ENCODE measurements at places on chromosomes 1 and 21.

DNA sequence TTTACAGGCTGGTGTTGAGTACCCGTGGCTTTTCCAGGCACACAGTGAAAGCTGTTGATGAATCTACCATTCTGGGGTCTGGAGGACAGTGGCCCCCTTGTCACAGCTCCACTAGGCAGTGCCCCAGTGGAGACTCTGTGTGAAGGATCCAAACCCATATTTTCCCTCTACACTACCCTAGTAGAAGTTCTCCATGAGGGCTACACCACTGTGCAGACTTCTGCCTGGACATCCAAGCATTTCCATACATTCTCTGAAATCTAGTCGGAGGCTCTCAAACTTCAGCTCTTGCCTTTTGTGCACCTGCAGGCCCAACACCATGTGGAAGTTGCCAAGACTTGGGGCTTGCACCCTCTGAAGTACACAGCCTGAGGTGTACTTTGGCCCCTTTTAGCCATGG, 227.8 kb downstream of the BACH1 start:
- DNase-seq, result no peak

DNA sequence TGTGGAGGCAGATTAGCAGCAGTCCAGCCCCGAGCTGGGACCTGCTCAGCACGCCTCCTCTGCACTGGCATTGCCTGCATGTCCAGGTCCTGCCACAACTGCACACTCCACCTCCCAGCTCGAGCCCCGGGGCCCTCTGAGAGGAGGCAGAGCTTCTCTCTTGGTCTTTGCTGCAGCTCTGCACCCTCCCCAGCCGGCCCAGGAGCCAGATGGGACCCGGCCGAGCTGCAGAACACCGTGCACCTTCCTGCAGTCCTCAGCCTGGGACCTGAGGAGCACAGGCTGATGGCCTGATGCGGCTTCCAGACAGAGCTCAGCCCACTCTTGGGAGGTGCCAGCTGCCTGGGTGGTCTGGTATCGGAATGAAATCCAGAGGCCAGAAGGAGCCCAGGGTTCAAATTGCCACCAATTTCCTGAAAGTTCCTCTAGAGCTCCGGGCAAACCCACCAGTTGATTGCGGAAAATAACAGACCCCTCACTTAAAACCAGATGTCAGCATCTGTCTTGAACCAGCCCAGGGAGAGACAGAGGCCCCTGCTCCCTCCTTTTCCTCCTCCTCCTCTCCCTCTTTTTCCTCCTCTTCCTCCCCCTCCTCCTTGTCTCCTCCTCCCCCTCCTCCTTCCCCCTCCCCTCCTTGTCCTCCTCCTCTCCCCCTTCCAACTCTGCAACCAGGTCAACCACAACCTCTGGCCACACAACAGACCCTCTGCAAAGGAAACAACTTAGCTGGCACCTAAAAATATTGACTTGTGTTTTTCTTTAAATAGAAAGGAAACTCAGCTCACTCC, 10.6 kb upstream of the SPSB1 start:
- no peak for DNase-seq

- DNase-seq, result no peak
Measured at GRCh38 chr1:50105433-50105832, 3.3 kb upstream of the ELAVL4 start.

GRCh38 chr1:112957133-112957812, 1.3 kb upstream of the SLC16A1 start:
- no peak for DNase-seq

DNA sequence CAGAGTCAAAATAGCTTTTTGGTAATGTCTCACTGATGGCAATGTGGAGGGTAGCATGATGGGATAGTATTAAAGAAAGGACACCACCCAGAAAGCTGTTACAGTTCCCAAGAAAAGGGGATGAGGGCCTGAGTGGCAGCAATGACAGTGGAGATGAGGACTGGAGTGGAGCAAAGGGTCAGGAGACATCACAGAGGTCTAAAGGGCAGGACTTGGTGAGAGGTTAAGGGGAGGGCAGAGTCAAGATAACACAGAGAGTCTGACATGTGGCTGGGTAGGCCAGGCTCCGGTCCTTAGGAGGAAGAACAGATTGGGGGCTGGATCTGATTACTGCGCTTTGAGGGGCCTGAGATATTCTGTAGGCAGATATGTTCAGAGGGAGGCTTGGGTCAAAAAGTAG, 19.3 kb downstream of the ELF3 start:
- no peak for DNase-seq

GRCh38 chr1:33261344-33261743, 5.1 kb downstream of the ZNF362 start:
- no peak for DNase-seq

DNA sequence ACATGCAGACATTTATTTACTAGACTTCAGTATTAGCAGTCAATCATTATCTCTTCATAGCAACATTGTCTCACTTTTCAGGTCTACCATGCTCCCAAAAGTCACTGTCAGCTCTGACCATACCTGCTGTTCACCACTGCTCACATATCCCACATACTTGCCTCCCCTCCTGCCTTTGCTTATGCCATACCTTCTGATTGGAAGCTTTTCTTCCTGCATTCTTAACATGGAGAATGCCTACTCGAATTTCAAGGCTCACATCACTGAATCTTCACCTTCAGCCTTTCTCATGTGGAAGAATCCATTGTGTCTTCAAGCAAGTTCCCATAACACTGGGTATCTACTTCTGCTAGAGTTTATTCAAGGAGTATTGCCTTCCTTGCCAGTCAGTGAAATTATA, 135.4 kb downstream of the NTNG1 start:
- DNase-seq, result no peak

DNA sequence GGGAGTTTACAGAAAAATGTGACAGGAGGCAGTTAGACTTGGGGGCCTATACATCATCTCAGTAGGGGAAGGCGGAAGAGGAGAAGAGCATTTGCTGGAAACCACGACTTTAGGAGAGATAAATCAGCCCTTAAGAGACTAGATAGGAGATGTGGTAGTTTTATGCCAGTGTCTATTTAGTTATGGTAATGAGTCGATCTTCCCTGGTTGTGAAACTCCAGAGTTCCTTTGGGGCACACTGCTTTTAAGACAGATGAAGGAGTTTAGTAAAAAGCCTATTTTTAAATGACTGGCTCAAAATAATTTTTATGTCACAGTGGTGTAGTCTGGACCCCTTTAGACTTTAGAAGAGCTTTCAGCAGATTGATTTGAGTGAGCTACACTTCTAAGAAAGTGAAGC, 7.8 kb downstream of the PGM1 start:
- no peak for DNase-seq

DNA sequence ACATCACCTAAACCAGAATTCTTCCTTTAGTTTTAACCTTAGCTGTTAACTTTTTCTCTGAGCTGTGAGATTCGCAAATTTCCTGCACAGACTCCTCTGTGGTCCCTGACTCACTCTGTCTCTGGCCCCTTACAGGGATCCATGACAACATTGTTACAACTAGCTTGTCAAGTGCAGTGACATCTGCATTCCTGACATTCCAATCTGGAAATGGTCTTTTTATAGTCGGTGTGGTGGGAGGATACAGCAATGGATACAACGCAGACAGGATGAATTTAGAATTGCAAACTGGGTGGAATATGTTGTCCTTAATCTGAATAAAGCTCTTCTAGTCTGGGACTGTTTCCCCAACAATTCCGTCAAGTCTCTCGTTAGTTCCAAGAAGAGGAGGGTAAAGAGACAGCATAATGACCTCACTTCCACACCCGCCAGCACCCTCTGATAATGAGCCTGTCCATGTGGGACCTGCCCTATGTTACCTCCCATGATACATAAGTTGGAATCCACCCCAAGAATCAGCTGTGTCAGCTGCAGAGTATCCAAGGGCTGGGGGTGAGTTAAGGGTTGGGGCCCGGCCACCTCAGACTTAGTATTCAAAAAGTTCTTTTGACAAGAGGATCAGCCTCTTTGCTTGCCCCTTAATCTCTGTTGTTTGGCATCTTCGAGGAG, 49.4 kb downstream of the ILDR2 start:
- DNase-seq, result no peak

DNA sequence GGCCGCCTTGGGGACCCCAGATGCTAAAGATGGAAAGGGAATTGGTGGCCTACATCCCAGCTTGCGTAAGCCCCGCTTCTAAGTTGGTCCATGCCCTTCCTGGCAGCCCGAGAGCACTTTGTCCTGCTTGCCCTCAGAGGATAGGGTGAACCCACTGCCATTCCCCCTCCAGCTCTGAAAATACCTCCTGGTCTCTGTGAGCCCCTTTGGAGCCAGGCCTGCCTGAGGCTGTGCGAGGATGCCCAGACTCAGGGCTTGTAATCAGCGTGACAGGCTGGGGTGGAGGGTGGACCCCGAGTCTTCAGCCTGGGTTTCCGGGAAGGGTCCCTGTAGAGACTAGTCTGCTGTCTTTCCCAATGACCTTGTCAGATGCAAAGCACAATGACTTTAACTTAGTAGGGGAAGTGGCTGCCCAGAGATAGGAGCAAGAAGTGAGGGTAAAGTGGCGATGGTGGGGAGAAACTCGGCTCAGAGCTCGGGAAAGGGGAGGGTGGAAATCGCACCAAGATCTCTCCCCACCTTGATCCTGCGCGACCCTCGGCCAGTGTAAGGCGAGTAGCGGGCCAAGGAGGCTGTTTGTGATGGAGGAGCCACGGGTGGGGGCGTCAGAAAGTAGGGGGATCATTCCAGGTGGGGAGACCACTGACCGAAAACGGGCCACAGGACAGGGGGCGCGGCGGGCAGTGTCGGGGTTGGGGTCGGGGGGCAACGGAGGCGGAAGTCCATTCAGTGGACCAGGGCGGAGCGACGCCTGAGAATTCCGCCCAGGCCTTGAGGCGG, 2.7 kb upstream of the HES3 start:
- no peak for DNase-seq

DNA sequence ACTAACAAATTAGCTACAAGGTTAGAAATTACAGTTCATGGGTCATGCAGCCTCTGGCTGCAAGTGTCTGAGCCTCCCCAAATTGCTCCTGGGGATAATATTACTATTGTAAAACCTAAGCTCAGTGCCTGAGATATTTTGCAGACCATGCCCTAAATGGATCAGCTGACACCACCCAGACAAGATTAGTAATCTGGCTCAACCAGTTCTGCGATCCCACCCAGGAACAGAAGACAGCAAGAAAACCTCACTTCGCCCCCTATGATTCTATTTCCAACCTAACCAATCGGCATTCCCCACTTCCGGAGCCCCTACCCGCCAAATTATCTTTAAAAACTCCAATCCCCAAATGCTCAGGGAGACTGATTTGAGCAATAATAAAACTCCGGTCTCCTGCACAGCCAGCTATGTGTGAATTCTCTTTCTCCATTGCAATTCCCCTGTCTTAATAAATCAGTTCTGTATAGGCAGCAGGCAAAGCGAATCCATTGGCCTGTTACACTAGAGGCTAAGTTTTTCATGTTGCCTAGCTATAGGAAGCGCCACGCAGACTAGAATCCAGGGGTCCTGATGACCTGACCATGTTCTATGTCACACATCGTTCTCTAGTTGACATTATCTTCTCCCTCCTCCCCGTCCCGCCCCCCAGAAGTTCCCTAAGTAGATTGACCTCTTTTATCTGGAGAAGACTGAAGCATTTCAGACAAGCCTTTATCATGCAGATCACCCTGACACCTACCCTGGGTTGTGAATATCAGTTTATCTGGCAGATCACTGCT, 22.4 kb upstream of the ZFYVE9 start:
- no peak for DNase-seq
